ENCODE measurements at places on chromosomes 5 and 9.

- DNase-seq = no peak
Observed at GRCh38 chr9:93976081-93976480, 20.9 kb upstream of the BARX1 start.

DNA sequence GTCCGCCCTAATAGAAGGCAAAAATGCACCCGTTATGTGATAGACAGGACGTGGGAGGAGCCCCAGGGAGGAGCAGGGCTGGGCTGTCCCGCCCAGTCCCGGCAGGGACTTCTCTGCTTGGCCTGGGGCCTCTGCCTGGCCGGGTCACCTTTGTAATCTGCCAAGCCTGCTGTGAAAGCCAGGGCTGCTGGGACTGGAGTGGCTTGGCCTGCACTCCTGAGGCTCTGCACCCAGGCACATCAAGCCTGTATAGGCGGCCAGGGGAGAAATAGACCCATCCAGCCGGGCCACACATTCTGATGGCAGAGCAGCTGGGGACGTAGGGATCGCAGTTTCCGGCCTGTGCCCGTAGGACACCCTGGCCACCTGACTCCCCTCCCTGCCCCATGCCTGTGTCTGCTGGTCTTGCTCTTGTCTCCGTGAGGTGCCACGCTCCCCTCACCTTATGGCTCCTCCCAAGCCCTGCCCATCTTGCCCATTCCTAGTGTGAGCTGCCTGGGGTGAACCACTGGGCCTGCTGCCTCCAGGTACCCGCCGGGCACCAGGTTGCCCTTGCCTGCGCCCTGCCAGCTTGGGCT lies 28.1 kb downstream of the DYNC2I2 start:
- DNase-seq = peak; percentile 88

DNA sequence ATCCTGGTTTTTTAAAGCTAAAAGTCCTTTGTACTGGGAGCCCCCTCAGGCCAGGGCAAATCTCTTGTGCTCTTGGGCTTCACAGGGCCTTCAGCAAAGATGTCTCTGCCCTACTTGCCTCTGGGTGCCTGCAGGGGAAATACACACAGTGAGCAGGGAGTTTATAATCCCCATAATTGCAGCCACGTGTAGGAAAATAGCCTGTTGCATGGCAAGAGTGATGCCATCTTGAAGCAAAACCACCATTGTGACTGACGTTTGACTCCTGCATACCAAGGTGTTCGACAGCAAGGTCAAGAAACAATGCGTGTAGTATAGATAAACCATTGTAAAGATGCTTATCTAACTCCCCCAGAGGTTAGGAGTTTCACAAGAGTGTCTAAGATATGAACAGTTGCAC lies 11.4 kb upstream of the IL3 start:
- DNase-seq = no peak

DNA sequence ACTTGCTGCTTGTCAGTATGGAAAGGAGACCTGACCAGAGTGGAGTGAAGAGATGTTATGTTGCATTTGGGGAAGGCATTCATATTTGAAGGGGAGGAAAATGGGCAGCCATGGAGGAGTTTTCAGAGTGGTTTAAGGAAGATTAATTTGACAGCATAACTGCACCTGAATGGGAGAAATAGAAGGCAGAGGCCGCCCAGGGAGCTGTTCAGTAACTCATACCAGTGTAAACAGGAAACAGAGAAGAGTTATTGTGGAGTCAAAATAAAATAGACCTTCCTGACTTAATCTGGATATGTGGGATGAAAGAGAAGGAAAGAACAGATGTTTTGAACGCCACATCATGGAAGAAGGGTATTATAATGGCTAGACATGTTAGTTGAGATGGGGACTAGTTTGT lies 13.4 kb downstream of the SLC44A1 start:
- no peak for DNase-seq

DNA sequence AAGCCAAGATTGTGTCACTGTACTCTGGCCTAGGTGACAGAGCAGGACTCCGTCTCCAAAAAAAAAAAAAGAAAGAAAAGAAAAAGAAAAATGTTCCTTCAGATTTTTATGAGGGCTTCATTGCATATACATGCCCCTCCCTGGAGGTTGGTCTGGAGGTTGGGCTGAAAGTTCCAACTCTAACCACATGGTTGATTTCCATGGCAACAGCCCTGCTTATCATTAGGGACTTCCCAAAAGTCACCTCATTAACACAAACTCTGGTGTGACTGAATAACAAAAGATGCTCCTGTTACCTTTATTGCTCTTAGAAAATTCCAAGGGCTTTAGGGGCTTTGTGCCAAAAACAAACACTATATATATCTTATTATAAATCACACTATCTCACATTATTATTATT lies 113.8 kb downstream of the TMC1 start:
- DNase-seq = no peak

GRCh38 chr5:160685695-160686094 lies 166.3 kb downstream of the ATP10B start:
- no peak for DNase-seq

DNA sequence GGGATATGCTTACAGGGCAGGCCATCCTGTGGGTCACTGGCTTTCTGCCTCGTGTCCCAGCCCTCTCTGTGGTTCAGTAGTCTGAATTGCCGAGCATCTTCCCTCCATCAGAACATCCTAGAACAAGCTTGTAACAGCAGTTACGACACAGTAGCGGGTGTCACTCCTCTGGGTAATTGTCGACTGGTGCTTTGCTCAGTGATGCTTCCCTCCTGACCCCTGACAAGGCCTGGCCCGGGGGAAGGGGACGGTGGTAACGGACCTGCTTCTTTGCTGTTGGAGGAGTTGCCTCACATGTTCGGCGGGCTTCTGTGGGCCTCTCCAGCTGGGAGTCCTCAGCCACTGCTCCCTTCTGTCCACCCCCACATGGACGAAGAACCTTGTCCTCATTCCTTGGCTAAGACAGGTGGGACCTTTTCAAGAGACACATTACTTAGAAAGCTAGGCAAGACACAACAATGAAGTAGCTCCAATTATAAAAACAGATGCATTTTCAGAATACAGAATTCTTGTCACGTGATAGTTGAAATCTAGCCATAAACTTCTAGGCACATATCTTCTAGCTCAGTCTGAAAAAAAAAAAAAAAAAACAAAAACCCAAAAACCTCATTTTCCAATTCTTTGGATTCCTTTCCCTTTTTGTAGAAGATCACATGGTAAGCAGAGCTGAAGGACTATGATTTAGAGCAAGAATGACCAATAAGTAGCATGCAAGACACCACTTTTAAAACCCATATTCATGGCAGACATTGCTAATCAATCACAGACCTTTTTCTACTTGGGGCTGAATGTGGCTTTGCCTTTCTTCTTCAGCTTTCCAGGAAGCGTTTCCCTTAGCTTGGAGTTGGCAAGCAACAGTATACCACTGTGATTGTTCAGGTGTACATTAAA lies 25.0 kb downstream of the HMCN2 start:
- peak; percentile 55 for DNase-seq

GRCh38 chr5:170861667-170861916 lies 226 bp upstream of the RANBP17 start:
- no peak for DNase-seq

DNA sequence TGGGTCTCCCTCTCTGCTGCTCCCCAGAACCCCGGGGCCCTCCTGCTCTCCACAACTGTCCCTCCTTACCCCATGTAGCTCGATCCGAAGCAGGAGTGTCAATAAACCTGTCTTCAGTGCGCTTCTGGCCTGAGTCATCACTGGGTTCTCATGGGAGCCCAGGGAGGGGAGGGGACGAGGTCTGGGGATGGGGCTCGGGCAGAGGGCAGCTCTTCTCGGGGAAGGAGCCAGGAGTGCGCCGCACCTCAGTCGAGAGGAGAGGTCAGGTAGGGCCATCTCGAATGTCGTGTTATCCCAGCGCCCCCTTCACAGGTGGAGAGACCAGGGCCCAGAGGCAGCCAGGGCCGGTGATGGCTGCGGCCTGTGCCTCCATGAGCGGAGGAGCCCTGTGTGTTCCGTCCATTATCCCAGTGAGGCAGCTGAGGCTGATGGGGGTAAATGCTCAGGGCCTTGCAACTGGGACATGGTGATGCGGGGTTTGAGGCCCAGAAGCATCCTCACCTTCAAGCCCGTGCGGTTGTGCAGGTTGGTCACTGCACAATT lies 52.1 kb downstream of the LRSAM1 start:
- DNase-seq = no peak

DNA sequence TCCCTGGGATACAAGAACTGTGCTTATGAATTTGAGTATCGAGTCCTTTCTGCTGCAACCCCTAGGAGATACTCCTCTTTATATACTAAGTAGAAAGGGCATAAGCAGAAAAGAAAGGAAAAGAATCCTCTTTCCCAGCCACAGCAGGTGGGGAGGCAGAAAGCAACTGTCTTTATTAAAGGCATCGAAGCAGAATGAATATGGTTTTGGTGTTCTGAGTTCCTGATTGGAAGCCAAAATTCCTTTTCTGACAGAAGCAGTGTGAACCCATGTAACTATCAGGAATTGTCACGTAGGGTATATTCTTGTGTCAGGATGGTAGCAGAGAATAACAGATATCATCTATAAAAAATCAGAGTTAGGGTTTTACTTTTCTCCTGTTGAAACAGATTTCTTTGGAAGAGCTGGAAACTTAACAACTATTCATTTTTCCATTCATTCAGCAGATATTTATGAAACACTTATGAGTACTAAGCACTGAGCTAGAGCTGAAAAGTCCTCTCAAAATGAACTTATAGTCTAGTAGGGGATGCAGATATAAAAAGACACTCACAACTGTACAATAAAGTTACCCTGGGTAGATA lies 96.5 kb upstream of the LHFPL2 start:
- no peak for DNase-seq

- DNase-seq = peak; percentile 88
Observed at GRCh38 chr9:111599092-111599954, at the start of gene PTGR1. Gene PTGR1 (minus strand): TSS chr9:111599647. CDS start chr9:111597422, 2,225 bp downstream.

DNA sequence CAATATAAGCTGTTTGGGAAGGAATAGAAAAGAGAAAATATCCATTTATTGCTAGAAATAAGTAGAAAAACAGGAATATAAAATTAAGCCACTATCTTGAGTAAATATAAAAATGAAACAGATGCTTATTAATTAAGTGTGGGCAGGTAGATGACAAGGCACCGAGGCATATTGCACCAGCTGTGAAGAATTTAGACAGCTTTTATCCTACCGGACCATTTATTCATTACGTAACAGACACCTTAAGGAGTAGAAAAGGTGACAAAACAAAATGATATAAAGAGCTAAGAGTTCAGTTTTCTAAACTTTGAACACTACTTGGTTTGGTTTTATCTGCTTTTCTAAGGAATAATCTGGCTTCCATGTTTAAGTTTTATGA lies 404.1 kb downstream of the PTPRD start:
- no peak for DNase-seq

- DNase-seq = no peak
Observed at GRCh38 chr5:54093081-54093492, 217.3 kb downstream of the ARL15 start.

Data from Right ventricle myocardium superior (tissue), 1 donor.